Activated T-helper 9 cell treated with anti-CD3 and anti-CD28 coated beads, Interleukin-2, amount 50 U/mL, for 16 hours (primary cell): ENCODE measurements at places on chromosomes 13 and 19.

- DNase-seq: no peak
Observed at GRCh38 chr19:47448360-47448727, 23.3 kb downstream of the SLC8A2 start.

DNA sequence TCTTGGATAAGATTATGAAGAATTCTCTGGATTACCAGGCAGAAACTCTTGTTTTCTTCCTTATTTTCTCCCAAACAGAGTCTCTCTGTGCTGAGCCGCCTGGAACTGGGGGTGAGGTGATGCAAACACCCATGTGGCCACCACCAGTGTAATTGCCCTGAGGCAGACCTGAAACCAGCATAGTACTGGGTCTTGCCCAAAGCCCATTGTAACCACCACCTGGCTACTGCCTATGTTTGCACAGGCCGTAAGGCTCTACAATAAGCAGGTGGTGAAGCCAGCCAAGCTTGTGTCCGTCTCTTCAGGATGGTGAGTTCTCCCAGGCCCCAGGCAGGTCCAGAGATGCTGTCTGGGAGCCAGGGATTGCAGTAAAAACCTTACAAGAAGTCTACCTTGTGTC, 18.9 kb upstream of the KBTBD7 start:
- no peak for DNase-seq

DNA sequence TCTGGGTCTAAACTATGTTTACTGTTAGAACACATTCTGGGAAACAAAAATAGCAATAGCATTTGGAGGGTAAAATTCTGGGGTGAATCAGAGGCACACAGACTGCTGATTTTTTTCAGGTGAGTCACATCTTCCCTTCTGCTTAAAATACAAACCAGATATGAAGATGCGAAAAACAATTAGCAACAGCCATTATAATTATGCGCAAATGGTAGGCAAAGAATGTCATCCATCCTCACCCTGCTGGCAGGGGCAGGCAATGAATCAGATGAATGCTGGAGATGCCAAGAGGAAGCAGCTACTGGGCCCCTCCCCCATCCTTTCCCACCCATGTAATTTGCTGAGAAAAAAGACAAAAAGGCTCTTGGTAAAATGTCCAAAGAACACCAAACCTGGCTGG, 282.9 kb downstream of the KLF5 start:
- no peak for DNase-seq

- no peak for DNase-seq
Observed at GRCh38 chr19:15231271-15231670, 977 bp downstream of the EPHX3 start.

DNA sequence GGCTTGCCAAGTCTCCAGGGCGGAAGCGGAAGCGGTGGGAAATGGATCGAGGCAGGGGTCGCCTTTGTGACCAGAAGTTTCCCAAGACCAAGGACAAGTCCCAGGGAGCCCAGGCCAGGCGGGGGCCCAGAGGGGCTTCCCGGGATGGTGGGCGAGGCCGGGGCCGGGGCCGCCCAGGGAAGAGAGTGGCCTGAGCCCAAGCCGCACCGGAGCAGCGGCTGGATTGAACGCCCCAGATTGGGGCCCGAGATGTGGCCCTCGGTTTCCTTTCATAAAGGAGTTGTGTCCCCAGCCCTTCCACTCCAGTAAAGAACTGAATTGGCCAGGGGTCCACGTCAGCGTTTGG, 548 bp upstream of the P2RY11 start:
- no peak for DNase-seq

DNA sequence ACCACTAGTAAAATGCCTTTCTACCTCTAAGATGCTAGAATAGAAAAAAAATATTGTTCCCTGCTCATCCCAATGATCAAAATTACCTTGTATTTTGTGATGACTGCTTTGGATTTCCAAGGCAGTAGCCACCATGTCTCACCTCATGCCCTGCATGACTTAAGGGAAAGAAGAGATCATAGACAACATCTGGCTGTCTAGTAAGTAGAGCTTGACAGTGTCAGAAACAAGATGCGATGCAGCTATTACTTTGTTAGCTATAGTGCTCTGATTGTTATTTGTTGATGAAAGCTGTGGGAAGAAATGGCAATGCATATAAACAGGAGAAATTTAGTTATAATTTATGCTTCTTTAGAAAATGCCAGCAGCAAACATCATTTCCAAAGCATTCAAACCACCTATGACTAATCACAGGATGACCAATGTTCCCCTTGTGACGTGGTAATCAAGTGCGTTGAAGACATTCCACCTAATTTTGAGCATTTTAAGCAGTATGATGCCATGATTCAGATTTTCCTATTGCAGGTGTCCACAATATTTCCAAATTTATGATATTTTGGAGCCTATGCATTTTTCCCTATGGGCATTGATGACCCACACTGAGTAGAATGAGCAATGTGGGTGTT, 308.3 kb downstream of the KCNRG start:
- DNase-seq: no peak

GRCh38 chr19:46472592-46472991, 1.2 kb upstream of the PNMA8A start:
- no peak for DNase-seq

DNA sequence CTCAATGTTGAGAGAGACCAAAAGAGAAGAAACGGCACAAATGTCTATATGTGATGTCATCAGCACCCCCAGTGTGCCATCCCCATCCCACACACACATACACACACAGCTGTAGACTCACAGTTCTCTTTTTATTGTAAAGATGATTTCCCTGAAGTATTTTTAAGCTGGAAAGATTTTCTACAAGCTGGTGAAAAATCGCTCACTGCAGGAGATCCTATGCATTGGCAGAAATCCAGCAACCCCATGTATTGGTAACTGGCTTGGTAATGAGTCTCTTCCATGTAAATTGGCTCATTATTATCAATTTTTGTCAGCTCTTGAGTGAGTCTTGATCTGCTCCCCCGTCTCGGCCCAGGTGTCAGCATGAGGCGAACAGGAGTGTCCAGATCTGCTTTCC, 107.1 kb upstream of the UQCRFS1 start:
- DNase-seq: no peak

- no peak for DNase-seq
Observed at GRCh38 chr13:113792886-113793717, 34.1 kb downstream of the TMEM255B start.

GRCh38 chr13:99476648-99477047, 24.6 kb upstream of the TM9SF2 start:
- DNase-seq: no peak
